Activated naive CD8-positive, alpha-beta T cell treated with anti-CD3 and anti-CD28 coated beads, Interleukin-2, amount 50 U/mL, for 24 hours (primary cell): ENCODE measurements at places on chromosomes 1 and 21.

- DNase-seq = no peak
Observed at GRCh38 chr1:42586016-42586415, 72.2 kb upstream of the PPIH start.

GRCh38 chr1:235108876-235109275, 19.8 kb downstream of the TOMM20 start:
- DNase-seq = peak; percentile 1

DNA sequence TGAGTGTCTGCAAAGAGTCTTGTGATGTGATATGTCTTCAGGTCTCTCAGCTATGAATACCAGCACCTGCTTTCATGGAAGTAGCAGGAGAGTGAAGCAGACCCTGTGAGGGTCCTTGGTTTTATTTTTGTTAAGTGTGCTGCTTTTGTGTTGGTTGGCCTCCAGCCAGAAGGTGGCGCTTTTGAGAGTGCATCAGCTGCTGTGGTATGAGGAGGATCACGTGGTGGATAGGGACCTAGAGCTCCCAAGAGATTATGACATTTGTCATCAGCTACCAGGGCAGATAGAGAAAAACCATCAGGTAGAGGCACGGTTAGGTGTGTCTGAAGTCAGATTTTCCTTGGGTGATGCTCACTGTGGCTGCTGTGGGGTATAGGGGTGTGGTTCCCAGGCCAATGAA, 1232.1 kb downstream of the MRPL39 start:
- peak; percentile 18 for DNase-seq

DNA sequence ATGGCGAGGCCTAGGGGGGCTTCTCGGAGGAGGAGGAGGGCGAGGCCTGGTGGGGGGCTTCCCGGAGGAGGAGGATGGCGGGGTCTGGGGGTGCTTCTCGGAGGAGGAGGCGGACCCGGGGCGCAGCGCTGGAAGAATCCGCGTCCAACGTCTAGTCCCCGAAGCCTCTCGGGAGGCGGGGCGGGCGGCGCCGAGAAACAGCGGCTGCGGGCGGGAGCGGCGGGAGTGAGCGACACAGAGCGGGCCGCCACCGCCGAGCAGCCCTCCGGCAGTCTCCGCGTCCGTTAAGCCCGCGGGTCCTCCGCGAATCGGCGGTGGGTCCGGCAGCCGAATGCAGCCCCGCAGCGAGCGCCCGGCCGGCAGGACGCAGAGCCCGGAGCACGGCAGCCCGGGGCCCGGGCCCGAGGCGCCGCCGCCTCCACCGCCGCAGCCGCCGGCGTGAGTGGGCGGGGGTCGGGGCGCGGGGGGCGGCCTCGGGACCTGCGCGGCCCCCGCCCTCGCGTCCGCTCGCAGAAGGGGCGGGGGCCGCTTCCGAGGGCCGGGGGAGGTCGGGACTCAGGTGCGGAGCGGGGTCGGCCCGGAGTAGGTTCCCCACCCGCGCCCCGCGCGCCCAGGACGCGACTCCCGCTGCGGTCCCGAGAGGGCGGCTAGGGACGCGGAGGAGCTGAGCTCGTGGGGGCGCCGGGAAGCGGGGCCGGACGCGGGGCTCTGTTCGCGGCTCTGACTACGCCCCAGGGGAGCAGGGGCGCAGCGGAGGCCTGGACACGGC, at the start of gene KLHL17:
TSS of gene KLHL17 (plus strand) at position 222 of the 769 bp plus-strand sequence. CDS start at position 332, 110 bp downstream.
- peak; percentile 89 for DNase-seq

- DNase-seq = no peak
Observed at GRCh38 chr1:158286941-158287346, 2.8 kb upstream of the CD1C start.

GRCh38 chr1:246843876-246844275, 87.9 kb downstream of the AHCTF1 start:
- no peak for DNase-seq

DNA sequence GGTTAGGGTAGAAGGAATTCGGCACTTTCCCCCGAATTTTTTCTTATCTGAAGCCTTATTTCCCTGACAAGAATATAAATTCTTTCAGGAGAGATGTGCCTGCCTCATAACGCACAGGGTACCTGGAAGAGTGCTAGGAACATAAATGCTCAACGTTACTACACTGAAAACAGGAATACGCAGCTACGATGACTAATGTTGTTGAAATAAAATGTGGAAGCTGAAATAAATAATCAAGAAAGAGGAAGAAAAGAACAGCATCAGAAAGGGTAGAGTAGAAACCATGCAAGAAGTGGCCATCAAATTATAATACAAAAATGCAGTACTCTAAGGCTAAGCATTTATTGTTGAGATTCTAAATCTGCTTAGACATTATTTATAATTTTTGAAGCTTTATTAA, 33.9 kb downstream of the SLC66A1 start:
- DNase-seq = no peak

GRCh38 chr1:169340882-169341281, 26.7 kb downstream of the NME7 start:
- no peak for DNase-seq

DNA sequence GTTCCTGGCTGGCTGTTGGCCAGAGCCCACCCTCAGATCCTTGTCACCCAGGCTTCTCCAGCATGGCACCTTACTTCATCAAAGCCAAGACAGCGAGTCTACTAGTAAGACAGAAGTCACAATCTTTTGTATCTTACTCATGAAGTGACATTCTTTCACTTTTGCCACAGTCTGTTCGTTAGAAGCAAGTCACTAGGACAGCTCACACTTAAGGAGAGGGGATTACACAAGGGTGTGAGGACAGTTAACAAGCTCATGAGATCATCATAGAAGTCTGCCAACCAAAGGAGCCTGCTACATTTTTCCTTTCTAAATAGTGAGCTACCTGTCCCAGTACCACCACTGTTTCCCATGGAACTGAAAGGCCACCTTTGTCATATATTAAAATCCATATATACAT, 61.5 kb downstream of the PACC1 start:
- DNase-seq = no peak

GRCh38 chr1:231571904-231572303, 43.4 kb downstream of the TSNAX start:
- no peak for DNase-seq

DNA sequence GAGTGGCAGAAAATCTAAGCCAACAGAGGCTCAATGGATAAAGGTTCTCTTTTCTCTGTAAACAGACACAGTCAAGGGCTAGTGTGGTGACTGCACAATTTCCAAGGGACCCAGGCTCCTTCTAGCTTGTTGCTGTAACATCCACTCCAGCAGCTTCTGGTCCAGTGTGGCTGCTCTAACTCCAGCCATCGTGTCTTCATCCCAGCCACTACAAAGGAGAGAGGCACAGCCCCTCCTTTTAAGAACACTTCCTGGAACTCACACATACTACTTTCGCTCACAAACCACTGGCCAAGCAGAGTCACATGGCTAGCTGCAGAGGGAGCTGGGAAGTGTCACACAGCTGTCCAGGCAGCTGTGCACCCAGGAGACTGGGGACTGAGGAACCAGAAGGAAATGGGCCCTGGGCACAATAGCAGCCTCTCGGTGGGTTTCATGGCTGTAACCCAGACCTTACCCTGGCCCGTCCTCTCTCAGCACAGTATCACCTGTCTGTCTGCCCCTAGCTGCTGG, 188.6 kb upstream of the VAMP3 start:
- no peak for DNase-seq

DNA sequence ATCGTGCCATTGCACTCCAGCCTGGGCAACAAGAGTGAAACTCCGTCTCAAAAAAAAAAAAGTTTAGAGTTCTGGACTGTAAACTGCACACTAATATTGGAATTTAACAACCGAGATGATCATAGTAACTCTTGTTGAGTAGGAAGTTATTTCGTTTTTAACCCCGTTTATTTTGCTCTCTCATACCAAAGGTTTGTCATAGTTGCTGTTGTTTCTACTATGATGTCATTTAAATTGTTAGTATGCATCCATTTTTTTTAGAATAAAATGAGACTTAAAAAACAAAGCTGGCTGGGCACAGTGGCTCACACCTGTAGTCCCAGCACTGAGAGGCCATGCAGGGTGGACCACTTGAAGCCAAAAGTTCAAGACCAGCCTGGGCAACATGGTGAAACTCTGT, 49.3 kb downstream of the DOP1B start:
- no peak for DNase-seq

DNA sequence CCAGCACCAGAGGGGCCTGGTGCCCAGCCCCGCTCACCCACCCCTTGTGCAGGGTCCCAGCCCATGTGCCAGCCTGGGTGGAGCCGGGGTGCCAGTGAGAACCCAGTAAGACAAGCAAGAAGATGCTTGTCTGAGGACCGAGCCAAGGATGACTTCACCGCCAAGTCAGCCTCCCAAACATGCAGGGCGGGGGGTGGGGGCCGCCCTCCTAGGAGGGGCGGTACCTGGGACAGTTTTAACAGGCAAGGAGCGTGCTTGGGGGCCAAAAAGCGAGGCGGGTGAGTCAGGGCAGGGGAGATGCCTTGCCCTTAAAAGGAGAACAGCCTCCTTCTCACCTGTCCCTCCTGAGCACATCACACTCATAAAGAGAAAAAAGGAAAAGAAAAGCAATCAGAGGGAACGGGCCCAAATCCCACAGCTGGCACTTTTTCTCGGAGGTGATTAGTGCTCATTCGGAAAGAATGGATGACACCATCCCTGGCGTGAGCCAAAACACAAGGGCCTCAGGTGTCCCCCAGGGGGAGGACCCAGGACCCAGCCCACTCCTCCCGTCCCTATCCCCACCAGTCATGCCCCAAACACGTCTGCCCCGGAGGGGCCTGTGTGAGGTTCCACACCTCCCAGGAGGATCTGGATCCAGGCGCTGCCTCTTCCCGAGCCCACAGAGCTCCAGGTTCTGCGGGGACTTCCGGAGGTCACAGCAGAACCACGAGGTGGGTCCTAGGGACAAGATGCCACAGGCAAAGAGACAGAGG, 77.6 kb upstream of the IFFO2 start:
- DNase-seq = no peak

DNA sequence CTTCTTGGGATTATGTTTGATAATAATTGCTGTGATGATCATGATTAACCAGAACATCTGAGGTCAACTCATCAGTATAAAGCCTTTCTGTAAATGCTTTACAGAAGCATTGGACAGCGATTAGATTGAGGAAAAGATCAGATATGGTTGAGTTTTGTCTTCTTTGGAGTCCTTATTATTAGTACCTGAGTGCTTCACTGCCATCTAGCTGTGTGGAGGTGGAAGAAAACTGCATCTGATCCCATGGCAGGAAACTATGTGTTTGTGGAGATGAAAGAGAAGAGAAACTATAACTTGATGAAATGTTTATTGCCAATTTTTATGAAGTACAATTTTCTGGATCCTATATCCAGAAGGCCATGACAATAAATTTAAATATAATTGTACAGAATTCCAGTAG, 11.4 kb downstream of the FLG2 start:
- DNase-seq = no peak

DNA sequence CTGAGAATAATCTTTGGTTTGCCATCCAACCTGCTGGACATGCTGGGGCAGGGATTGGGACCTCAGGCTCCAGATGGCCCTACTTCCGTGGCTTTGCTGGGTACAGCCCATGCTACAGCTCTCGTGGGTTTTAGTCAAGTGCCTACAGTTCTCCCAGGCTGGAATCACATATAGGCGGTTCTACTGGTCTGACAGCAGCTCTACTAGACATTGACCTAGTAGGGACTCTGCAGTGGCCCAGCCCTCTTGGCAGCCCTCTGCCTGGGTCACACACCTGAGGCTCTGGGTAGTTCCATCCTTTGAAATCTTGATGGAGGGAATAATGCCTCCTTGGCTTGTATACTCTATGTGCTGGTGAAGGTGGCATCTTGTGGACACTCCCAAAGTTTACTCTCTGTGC, 72.2 kb downstream of the PGM1 start:
- no peak for DNase-seq

DNA sequence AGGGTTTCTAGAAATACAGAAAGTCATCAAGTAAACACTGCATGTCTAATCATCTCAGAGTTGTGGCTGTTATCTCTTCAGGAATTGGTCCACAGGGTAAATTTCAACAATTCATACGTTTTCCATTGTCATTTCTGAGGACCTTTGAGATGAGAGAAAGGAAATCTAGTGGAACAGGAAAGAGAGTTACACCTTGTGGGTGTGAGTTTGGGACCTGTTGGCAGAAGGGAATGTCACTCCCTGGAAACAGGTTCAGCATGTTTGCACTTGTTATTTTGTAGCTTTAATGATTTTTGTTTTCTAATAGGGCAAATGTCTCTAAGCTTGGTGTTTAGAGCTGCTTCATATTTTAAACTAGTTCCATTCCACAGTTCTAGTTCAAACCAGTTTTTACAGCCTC, 5.6 kb downstream of the TMEM167B start:
- DNase-seq = no peak

GRCh38 chr21:41442481-41443186, 16.6 kb downstream of the MX1 start:
- DNase-seq = no peak

GRCh38 chr1:220717800-220718640, 27.9 kb downstream of the C1orf115 start:
- DNase-seq = no peak

GRCh38 chr1:14106126-14106525, 406.1 kb downstream of the PRDM2 start:
- no peak for DNase-seq

DNA sequence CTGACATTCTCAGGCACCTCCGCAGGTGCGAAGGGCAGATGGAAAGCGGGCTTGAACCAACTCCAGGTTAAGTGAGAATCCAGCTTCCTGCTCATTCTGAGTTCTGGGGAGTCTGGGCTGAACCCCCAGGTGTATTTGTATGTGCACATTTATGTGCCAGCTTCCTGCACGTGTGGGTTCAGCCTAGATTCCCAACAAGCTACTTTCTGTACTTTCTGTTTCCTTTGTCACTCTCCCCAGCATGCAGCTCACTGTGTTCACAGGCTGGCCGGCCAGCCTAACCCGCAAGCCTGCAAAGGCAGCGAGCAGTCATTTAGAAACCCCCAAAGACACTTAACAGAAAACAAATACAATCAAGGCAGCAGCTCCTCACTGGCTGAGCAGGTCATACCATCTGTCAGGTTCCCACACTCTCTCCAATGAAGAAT, 1.3 kb upstream of the IL19 start:
- DNase-seq = peak; percentile 63

DNA sequence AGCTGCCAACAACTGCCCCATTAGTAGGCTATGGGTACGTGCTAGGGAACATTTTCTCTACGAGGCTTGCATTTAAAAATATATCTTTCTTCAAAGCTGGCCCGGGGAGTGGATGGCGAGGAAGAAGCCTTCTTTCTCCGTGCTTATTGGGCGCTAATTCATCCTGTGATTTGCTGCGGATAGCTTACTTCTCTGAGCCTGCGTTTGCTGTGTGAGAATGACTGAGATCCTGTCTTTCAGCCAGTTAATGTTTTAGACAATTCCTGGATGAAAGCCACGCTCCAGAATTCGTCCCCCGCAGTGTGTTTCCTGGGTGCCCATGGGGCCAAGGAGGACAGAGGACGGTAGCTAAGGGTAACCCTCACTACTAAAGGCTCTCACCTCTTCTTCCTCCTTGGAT, 57.8 kb upstream of the TARBP1 start:
- no peak for DNase-seq

GRCh38 chr1:87126886-87127505, 201.7 kb upstream of the LMO4 start:
- DNase-seq = no peak

GRCh38 chr1:113871597-113872113, at the start of gene PTPN22:
Gene PTPN22 (minus strand): TSS chr1:113871712.
- DNase-seq = peak; percentile 75
